Activated T-helper 17 cell treated with anti-CD3 and anti-CD28 coated beads, Interleukin-2, amount 50 U/mL, for 72 hours (primary cell): ENCODE measurements at places on chromosomes 4 and X. TPM values are rescaled to one million over a fixed set of nuclear protein-coding genes. Genes with fewer than 3 reads are reported as not detected.

The INTU gene
- 0.15 TPM for total RNA-seq

The SH3RF1 gene
- 0.26 TPM for total RNA-seq

The MPP1 gene
- total RNA-seq = 17.1 TPM

The HTN1 gene
- not detected for total RNA-seq

The FAM149A gene
- total RNA-seq = 2.4 TPM

The APOOL gene
- 18.2 TPM for total RNA-seq

The MID2 gene
- total RNA-seq = 7.1 TPM

The GRK4 gene
- total RNA-seq = 3.2 TPM

The SHROOM3 gene
- total RNA-seq = not detected

The HSFX4 gene
- total RNA-seq = not detected

- no peak for ATAC-seq
Measured at GRCh38 chrX:153307276-153308178, 14.0 kb downstream of the PNMA6F start.

DNA sequence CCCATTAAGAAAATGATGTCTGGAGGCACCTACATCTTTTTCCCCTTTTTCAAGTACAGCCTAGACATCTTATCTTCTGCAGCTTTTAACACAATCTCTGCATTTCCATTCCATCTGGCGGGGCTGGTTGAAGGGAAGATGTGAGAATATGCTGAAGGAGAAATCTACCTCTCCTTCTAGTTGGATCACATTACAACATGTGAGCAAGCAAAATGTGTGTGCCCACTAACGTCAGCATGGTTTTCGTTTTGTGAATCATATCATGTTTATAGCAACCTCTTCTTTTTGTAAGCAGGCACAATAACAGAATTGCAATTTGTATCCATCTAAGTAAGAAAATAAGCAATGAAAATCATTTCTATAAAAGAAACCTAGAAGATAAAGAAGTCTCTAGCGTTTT lies 28.9 kb upstream of the MID1 start:
- ATAC-seq = no peak

DNA sequence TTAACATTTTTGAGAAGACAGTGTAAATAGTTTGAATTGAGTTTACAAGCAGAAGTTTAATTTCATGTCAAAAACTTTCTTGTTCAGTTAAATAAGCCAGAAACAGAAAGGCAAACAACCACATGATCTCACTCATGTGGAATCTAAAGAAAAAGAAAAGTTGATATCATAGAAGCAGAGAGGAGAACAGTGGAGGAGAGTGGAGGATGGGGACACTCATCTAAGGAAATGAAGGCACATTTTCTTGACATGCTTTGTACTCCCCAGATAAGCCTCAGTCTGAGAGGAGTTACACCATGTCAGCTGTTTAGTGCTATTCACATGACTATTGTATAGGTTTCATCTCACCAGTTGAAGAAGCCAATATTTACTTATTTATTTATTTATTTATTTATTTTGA lies 13.5 kb downstream of the SNCA start:
- no peak for ATAC-seq

DNA sequence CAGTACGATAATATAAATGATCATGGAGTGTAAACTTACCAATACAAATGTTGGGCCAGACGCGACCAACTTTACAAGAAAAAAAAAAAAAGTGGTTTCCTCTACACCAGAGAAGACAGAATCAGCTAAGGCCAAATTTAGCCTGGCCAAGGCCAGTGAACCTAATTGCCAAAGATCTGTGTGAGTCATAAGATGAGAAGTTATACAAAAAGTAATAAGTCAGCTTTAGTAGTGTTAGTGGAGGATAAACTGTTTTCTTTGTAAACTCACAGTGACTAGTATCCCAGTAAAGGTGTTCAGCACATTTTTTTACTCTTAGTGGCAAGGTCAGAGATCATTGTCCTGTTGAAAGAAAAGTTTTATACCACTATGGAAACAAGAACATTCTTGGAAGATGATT lies 531.4 kb upstream of the TECRL start:
- no peak for ATAC-seq

GRCh38 chr4:56783986-56784385 lies 37.5 kb downstream of the SPINK2 start:
- no peak for ATAC-seq

- ATAC-seq = no peak
Measured at GRCh38 chrX:22534643-22535042, 261.9 kb downstream of the CBLL2 start.

GRCh38 chr4:100391863-100392262 lies 126.0 kb downstream of the EMCN start:
- ATAC-seq = peak; percentile 82

GRCh38 chr4:47774079-47774478 lies 63.8 kb downstream of the CORIN start:
- no peak for ATAC-seq

DNA sequence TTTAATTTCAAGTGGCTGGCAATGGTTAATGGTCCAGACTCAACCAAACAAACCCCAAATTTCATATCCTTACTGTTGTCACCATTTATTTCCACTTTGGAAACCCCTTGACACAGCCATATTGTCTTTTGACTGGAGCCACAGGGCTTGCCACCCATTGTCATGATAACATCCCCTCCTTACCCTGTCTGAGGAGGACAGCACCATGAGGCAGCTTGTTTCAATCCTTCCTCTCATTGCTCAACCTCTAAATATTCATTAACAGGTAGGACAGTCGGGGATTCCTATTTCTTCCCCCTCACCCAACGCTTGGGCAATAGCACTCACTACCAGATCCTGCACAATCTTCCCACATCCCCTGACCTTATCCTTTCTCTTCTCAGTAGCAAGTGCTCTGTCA lies 92.1 kb downstream of the CEP135 start:
- no peak for ATAC-seq

GRCh38 chr4:161336016-161336530 lies 827.7 kb downstream of the FSTL5 start:
- ATAC-seq = no peak

DNA sequence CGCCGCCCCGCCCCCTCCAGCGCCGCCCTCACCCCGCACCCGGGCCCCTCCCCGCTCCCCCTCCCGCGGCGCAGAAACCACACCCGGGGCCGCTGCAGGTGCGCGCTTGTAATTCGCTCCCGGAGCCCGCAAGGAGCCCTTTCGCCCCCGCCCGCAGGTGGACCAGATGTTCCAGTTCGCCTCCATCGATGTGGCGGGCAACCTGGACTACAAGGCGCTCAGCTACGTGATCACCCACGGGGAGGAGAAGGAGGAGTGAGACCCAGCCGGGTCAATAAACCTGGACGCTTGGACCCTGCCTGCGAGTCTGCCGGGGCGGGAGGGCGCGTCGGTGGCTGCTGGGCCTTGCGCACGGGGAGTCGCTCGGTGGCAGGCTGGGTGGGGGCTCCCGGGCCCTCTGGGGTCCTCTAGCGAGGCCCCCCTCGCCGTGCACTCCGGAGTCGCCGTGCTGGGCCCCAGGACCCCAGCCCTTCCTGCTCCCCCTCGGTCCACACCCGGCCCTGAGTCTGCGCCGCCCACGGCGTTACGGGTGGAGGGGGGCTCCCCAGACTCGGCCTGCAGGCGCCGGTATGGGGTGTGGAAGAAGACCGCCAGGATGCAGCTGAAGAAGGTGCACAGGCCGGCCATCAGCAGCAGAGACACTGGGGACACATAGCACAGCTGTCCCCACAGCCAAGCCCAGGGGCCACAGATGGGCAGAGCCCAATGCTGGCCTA lies 7.1 kb downstream of the SLC49A3 start:
- no peak for ATAC-seq

GRCh38 chrX:10146346-10146745 lies 10.4 kb upstream of the CLCN4 start:
- no peak for ATAC-seq

- no peak for ATAC-seq
Measured at GRCh38 chr4:83606898-83607297, 71.0 kb downstream of the GPAT3 start.

- no peak for ATAC-seq
Measured at GRCh38 chrX:115226929-115227328, 7.0 kb downstream of the LRCH2 start.

DNA sequence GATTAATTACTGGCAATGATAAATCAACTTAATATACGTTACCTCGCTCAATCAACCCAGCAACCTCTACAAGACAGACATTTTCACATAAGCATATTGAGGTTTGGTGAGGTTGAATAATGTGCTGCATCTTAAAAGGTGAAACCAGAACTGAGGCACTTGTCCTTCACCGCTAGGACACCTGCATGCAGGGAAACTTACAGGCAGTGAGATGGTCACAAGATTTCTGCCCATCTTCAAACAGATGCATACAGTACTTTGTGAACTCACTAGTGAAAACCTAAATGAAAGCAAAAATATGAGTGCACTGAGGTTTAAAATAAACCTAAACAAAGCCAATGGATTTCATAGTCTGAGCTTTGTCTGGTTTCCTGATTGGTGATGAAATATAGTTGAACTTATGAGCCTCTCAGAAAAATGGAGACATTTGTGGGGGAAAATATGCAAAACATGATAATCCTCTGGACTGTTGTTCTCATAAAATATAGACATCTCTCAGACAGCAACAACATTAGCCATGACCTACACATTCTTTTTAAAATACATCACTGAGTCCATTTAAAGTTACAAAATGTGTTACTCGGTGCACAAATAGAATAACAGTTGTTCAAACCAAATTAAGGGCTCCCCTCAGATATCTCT lies 20.9 kb upstream of the PRSS12 start:
- no peak for ATAC-seq

DNA sequence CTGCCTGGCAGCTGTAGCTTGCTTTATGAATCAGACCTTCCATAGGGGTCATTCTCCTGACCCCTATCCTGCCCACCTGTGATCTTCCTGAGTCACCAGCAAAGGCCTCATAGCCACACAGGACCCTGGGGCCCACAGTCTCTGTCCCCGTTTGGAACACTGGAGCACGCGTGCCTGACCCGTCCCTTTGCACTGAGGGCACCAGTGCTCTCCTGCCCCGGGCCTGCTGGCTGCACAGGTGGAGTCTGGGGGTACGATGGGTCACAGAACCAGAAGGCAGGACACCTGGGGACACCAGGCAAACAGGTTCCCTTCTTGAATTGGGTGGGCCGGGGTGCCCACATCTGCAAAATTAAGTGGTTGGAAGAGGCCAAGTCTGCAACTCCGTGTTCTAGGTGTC lies 97.2 kb downstream of the CPZ start:
- ATAC-seq = no peak
